ENCODE measurements at places on chromosomes 11 and 22. TPM values are rescaled to one million over a fixed set of nuclear protein-coding genes. Genes with fewer than 3 reads are reported as not detected.

DNA sequence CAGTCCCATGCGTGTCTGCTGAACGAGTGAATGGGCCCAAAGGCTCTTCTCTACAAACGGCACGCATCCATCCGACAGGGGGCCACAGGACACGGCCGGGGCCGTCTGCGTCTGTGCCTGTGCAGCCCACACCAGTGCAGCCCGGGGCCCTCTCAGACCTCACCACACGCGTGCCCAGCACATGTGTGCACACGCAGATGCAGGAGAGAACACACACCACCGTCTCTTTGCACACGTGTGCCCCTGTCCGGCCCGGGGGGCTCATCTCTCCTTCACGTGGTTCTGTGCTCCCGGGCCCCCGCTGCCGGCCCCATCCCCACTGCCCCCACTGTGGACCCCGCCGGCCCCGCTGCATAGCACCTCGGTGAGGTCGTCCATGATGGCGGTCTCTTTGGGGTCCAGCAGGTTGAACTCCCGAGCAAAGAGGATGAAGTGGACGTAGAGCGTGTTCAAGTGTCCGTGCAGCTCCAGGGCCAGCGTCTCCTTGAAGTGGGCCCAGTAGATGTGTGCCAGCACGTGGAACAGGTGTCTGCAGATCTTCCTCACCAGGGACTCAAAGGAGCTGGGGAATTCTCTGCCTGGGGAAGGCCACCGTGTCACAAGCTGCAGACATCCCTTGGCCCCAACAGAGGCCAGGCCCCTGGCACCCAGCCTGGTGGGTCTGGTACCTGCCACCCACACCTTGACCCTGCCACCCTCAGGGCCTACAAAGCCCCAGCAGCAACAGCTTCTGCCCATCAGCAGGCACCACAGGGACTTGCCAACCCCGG, 16.5 kb downstream of the MOB2 start:
- H3K27ac ChIP-seq: no peak overlapping the region
- no peak overlapping the region for H3K4me3 ChIP-seq
- no peaks in the 10 kb centered on the region for H3K36me3 ChIP-seq
- H3K27me3 ChIP-seq: no peaks in the 10 kb centered on the region
- no peak for DNase-seq

- H3K27me3 ChIP-seq: no peaks in the 10 kb centered on the region
- H3K4me3 ChIP-seq: no peak overlapping the region
- no peaks in the 10 kb centered on the region for H3K36me3 ChIP-seq
- no peak overlapping the region for H3K27ac ChIP-seq
- DNase-seq: peak; percentile 56
Observed at GRCh38 chr11:44899959-44900358, 50.7 kb downstream of the TP53I11 start.

DNA sequence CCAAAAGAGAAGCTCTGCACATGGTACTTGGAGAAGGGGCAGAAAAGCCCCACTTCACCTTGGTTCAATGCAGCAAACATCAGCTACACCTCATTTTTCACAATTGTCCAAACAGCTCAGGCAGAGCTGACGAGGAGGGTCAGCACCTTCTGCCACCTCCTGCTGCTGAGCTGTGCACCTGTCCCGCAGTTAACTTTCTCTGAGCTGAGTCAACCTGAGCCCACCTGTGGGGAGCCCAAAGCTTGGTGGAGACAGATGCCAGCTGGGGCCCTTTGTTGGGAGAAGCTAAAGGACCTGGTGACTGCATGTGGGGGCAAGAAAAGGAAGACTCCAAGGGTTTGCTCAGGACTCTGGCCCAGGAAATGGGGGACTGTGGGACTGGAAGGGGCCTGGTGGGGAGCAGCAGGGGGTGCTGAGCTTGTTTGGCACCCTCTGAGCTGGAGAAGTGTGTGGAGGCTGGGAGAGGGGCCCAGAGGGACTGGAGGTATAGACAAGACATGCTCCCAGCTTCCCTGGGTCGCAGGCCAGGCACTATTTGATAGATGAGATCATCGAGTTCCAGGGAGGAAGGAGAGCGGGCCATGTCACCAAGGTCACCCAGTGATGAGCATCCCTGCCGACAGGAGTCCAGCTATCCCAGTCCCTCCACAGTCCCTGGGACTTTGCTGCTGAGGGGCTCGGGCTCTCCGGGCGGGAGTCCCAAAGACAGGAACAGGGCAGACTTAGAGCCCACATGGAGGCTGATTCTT, 53.5 kb downstream of the KCNJ4 start:
- no peak overlapping the region for H3K27ac ChIP-seq
- H3K4me3 ChIP-seq: no peak overlapping the region
- DNase-seq: no peak

DNA sequence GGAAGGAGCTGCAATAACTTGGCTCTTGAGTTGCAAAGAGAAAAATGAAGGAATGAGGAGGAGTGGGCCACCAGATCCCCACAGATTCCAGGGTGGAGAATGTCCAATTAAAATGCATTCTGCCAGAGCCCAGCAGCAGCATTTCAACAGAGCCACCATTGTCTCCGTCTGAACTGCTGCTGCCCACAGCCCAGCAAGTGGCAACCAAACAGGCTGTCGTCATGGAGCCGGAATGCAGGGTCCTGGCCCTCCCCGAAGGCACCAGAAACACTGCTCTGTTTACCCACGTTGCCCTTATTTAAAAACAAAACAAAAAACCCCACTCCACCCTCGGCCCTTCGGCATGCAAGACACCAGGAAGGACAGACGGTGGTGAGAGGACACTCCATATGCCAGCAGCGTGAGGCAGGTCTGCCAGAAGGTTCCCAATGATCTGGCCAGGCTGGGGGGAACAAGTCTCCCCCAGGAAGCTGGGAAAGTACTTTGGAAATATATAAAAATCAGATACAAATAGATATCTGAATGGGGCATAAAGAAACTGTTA, 32.5 kb downstream of the PLEKHA7 start:
- H3K27ac ChIP-seq: no peak overlapping the region
- H3K4me3 ChIP-seq: no peak overlapping the region
- DNase-seq: no peak
- H3K27me3 ChIP-seq: no peaks in the 10 kb centered on the region

RIBC2 gene
- 5.7 TPM for total RNA-seq

- no peak overlapping the region for H3K4me3 ChIP-seq
- DNase-seq: peak; percentile 16
- H3K36me3 ChIP-seq: peaks cover 8% of the 10 kb centered on the region
- H3K27ac ChIP-seq: no peak overlapping the region
Observed at GRCh38 chr22:20748731-20749428, 25.0 kb upstream of the SERPIND1 start.

SYT8 gene
- not detected for total RNA-seq

- no peaks in the 10 kb centered on the region for H3K27me3 ChIP-seq
- peaks cover 28% of the 10 kb centered on the region for H3K36me3 ChIP-seq
- DNase-seq: no peak
- H3K4me3 ChIP-seq: peak overlapping the region; percentile 43
- peaks cover 18% of the 10 kb centered on the region for H3K4me1 ChIP-seq
Observed at GRCh38 chr11:62592146-62592815, 958 bp upstream of the TUT1 start.

GRCh38 chr11:68990995-68991780, 10.4 kb upstream of the MRGPRD start:
- no peak for DNase-seq
- no peaks in the 10 kb centered on the region for H3K4me1 ChIP-seq
- no peak overlapping the region for H3K4me3 ChIP-seq
- peaks cover 6% of the 10 kb centered on the region for H3K27me3 ChIP-seq
- no peaks in the 10 kb centered on the region for H3K36me3 ChIP-seq

ELF5 gene
- total RNA-seq: not detected

B4GALNT4 gene
- 9.6 TPM for total RNA-seq

DNA sequence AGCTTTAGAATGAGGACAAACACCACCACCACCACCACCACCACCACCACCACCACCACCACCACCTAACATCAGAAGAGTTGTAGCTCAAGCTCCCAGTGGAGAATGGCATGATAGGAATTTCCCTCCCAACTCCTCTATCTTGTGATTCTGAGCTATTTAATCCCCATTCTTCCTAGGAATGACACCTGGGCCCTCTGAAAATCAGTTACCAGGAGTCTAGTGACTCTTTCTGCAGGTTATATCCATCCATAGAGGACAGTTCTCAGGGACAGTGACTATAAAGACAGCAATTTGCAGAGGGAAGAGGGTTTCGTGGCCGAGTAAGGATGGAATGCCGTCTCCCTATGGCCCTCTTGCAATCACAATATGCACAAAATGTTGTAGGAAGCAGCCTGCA, 27.8 kb downstream of the MYH9 start:
- no peak overlapping the region for H3K27ac ChIP-seq
- no peak for DNase-seq
- H3K36me3 ChIP-seq: peaks cover 8% of the 10 kb centered on the region
- H3K4me1 ChIP-seq: peaks cover 89% of the 10 kb centered on the region
- no peak overlapping the region for H3K4me3 ChIP-seq

MMP1 gene
- total RNA-seq: 1,684 TPM

GRCh38 chr11:83689144-83689780, 403.1 kb upstream of the CCDC90B start:
- no peaks in the 10 kb centered on the region for H3K4me1 ChIP-seq
- DNase-seq: no peak
- H3K27me3 ChIP-seq: no peaks in the 10 kb centered on the region

DNA sequence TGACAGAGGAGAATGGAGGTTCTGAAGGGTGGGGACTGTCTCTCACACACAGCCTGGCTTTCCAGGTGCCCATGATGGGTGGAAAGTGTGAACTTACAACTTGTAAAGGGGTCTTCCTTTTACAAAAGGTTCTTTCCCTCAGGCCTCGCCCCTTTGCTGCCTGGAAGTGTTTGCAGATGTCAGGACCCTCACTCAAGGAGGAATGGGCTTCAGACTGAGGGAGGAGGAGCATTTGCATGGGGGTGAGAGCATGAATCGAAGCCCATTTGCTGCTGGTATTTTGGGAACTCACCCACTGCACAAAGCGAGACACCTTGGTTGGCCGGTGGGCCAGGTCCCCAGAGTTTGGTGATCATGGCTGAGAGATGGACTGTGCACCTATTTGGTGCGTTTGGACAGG, 25.1 kb downstream of the MPPED1 start:
- no peak overlapping the region for H3K4me3 ChIP-seq
- no peaks in the 10 kb centered on the region for H3K4me1 ChIP-seq
- no peaks in the 10 kb centered on the region for H3K27me3 ChIP-seq
- no peak overlapping the region for H3K27ac ChIP-seq
- H3K36me3 ChIP-seq: no peaks in the 10 kb centered on the region

DNA sequence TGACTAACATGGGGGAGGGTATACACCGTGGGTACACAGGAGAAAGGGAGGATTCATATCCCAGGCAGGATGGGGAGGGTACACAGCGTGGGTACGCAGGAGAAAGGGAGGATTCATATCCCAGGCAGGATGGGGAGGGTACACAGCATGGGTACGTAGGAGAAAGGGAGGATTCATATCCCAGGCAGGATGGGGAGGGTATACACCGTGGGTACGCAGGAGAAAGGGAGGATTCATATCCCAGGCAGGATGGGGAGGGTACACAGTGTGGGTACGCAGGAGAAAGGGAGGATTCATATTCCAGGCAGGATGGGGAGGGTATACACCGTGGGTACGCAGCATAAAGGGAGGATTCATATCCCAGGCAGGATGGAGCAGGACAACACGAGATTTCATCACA, 36.6 kb upstream of the NRIP3 start:
- H3K27ac ChIP-seq: no peak overlapping the region
- no peaks in the 10 kb centered on the region for H3K36me3 ChIP-seq
- no peaks in the 10 kb centered on the region for H3K4me1 ChIP-seq
- no peak for DNase-seq
- H3K4me3 ChIP-seq: no peak overlapping the region

OVCH2 gene
- total RNA-seq: not detected

- H3K27me3 ChIP-seq: peaks cover 3% of the 10 kb centered on the region
- H3K27ac ChIP-seq: no peak overlapping the region
- peaks cover 8% of the 10 kb centered on the region for H3K4me1 ChIP-seq
- no peaks in the 10 kb centered on the region for H3K36me3 ChIP-seq
Observed at GRCh38 chr11:114034956-114035355, 24.6 kb upstream of the ZBTB16 start.
